ENCODE measurements at places on chromosomes 5 and 9. TPM values are rescaled to one million over a fixed set of nuclear protein-coding genes. Genes with fewer than 3 reads are reported as not detected.

DNA sequence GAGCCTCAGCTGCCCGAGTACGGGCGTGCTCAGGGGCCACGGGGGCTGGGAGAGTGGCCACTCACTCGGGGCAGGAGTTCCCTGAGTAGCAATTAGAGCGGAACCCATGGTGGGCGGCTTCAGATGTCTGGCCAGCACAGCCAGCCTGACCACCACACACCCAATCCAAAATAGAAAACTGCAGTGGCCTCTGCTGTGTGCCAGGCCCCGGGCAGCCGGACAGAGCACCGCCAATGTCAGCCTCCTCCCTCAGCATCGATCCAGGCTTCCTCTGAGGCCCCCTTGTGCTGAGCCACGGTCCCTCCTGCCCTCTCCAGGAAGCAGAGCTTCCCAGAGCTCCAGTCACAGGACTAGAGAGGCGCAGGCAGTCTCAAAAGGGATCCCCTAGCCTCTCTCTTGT lies 2.7 kb downstream of the ADAMTS2 start:
- no peak for DNase-seq

- no peak for DNase-seq
Observed at GRCh38 chr5:139947727-139948126, 95.4 kb downstream of the NRG2 start.

GRCh38 chr5:128349044-128349858 lies 188.8 kb downstream of the FBN2 start:
- peak; percentile 16 for DNase-seq

DNA sequence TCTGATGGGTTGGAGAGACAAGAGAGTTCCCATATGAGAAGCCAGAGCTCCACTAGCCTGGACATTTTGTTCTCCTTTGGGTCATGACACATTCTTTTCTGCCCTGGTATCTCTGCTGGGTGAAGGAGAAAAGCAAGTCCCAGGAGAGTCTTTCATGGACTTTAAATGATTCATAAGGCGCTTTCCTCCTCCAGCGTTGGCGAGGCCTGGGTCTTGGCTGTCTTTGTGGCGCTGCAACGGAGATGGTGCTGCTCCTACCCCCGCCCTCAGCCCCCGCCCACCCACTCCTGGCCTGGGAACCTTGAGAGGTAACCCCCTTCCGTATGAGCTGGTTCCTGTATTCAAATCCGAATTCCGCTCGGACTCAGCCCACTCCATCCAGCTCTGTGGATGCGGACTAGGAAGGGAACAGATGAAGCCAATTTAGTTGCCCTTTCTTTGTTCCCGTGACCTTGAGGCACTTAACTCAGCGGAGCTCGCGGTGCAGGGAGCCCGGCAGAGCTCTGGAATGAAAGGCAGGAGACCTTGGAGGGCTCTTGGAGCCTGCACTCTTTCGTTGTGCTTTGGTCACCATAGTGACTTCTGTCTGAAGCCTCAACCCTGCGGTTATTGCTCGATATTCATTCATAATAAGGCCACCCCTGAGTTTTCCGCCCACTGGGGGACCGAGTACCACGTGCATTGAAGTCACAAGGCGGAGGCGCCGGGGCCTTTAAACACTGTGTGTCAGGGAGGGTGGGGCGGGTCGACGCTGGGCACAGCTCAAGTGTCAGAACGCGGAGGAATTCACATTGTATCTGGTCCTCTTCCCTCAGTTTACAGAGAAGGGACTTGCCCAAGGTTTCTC lies 14.0 kb upstream of the PWWP2A start:
- DNase-seq = no peak

GRCh38 chr5:167908606-167909005 lies 382.8 kb upstream of the WWC1 start:
- no peak for DNase-seq

DNA sequence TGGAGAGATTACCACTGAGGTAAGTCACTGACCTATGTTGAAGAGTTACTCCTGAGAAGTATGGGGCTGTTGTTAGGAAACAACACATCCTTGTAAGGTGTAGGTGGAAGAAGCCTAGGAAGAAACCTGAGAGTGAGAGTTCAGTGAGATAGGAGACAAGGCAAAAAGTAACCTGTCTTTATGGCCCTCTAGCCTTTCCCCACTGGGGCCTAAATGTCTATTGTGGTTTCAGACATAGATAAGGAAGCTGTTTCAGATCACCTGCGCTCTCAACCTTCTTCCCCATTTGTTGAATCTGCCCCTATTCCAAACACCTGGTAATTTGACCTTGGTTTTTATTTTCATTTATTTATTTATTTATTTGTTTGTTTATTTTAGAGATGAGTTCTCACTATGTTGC lies 397.1 kb upstream of the RORB start:
- no peak for DNase-seq

GRCh38 chr9:113656771-113657670 lies 193.5 kb downstream of the RGS3 start:
- no peak for DNase-seq

GRCh38 chr5:110264661-110265060 lies 461.8 kb downstream of the TMEM232 start:
- DNase-seq = no peak

DNA sequence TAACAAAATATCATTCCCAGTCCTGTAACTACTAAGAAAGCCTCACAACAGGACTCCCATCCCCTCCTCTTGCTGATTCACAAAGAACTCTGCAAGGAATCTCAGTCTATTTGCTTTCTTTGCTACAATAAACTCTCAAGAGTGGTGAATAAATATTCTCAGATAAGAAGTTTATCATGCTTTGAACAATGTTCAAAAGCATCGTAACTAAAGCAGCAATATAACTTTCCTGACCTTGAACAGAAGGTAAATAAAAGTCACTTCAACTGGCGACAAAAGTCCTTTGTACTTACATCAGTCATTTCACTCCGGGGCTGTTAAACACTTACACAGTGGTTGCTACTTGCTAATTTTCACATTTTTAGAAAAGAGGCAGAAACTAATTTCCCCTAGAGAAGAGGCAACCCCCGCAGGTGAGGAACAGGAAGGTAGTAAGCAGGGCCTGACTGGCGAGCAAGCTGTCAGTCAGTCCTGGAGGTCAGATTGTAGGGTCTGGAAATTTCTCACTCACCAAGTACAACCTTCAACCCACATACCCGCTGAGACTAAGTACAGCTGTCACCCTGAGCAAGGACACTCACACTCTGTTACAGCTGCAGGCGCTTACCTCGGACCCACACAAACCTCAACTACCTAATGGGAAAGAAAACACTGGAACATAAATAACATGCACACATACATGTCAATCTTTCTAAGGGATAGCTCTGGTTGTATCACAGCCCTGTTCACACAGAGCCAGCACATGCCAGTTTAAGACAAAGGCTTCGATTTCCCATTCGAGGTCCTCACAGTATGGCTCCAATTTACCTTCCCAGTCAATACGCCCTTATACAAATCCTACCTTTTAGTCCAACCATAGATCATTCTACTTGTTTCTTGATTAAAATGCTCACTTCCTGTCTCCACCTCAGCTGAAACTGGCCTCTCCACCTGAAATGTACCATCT lies 104.6 kb upstream of the RETREG1 start:
- no peak for DNase-seq

DNA sequence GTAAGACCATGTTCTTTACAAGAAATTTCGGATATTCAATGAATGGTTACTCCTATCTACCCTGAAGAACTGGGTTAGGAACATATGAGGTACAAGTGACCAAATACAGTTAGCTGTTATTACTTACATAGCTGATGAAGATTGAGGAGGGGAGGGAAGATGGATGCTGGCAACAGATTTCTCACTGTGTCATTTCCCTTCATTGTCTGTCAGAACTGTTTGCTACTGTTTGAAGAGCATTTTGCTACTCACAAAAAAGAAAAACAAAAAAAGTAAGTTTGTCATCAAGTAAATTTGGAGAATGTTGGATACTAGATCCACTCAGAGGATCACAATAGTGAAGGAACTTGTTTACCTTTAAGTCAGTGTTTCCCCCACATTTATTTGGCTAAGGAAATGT lies 53.7 kb downstream of the ENC1 start:
- no peak for DNase-seq

DNA sequence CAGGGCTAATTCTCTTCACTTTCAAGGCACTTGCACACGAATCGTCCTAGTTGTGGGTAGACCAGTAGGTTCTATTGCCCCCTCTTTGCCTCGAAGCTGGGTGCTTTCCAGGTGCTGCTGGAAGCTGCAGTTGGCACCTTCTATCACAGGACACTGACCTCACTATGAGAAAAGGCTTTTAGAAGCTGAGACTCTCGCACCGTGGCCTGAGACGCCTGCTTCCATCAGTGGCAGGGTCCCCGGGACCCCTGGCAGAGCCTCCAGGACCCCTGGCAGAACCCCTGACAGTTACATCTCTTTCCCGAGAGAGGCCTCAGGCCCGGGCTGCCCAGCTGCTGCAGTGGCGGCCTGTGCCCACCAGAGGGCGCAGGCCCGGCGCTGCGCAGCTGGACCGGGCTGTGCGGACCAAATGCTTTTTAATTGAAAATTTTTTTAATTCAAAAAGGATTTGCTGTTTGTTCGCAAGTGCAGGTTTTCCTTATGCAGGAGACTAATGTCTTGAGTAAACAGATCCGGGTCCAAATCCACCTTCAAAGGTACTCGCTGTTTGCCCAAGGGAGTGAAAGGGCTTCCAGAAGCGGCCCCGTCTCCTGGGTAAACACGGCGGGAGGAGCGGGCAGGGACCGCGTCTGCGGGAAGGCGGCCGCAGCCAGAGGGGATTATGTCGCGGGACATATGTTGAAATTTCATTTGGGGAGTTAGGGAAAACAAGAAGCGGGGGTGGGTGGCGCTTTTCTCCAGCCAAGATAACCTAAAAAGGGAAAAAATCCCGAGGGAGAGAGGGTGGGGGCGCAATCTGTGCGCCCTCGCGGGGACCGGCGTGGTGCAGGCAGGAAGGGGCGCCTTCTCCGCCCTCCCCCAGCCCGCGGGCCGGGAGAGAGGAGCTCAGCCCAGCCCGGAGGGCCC lies 114.5 kb upstream of the LMX1B start:
- no peak for DNase-seq

GRCh38 chr9:109411069-109411761 lies 86.9 kb downstream of the PTPN3 start:
- DNase-seq = no peak

GRCh38 chr9:138122201-138122600 lies 244.6 kb downstream of the CACNA1B start:
- no peak for DNase-seq

- DNase-seq = no peak
Observed at GRCh38 chr5:86640998-86641397, 23.3 kb downstream of the COX7C start.

DNA sequence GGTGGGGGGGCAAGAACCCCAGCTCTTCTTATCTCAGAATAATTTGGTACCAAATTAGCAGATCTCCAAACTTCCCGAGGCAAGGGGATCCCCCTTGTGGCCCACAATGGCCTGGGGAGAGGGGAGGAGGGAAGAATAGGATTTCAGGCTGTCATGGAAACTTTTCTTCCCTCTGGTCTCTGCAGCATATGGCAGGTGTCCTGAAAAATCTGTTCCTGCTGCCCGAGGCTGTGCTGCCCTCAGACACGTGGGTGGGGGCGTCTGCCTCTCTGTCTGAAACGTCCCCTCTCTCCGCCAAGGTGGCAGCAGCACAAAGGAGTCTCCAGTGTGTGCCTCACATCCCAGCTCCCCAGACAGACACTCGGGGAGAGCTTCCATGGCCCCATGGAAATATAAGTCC lies 34.0 kb downstream of the CCNJL start:
- DNase-seq = no peak

DNA sequence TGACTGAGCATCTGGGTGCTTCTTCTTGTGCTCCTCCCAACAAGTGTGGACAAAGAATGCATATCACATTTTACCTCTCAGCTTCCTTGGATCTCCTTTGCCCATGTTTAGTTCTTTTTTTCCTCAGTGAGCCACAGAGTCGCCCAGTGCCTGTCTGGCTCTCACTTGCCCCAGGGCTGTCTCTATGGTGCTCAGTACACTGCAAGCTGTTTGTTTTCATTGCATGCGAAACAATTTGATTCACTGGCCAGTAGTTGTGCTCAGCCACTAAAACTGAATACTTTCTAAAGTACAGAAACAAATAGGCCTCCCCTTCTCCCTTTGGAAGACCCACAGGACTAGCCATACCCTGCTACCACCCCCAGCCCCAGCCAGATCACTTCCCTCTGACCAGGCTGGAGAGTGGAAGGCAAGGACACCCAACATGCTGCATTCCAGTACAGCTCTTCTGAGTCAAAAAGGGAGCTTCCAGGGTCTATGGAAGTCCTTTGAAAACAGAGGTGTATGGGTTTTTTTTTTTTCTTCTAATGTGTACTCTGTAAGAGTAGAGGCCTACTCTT lies 3.8 kb downstream of the LHFPL2 start:
- no peak for DNase-seq

The SUSD3 gene
- total RNA-seq = 1.3 TPM

The EPB41L4A gene
- total RNA-seq = 30.6 TPM

The SOHLH1 gene
- total RNA-seq = not detected

The VCAN gene
- total RNA-seq = 175 TPM

The CCDC183 gene
- total RNA-seq = 0.89 TPM

The HEMGN gene
- not detected for total RNA-seq

The UBE2QL1 gene
- 0.34 TPM for total RNA-seq

The SLC25A51 gene
- total RNA-seq = 53.5 TPM

The C9 gene
- not detected for total RNA-seq

The MRRF gene
- 46.2 TPM for total RNA-seq

The PRDM9 gene
- total RNA-seq = not detected

The AFAP1L1 gene
- 15.5 TPM for total RNA-seq
